Renal pelvis (tissue), 12 donors: ENCODE measurements at places on chromosomes 3 and 15.

GRCh38 chr3:108489776-108490175 is 20.6 kb downstream of the MYH15 start:
- DNase-seq = peak; percentile 55

- peak; percentile 56 for DNase-seq
Measured at GRCh38 chr3:101574388-101575112, 570 bp downstream of the PCNP start.

DNA sequence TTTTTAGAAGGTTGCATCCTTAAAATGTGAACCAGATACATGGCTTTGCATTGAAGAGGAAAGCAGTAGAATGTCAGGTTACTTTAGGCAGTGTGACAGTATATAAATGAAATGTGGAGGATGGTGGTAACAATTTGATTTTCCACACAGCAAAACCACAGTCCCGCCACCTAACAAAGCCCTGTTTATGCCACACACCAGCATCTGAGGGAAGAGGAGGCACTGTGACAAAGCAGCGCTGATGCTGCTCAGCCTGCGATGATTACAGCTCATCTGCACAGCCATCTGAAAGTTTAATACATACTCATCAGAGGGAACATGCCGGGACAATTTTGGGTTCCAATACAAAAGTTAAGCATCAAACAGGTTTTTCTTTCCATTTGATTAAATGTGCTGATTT is 8.9 kb downstream of the RNF7 start:
- no peak for DNase-seq

DNA sequence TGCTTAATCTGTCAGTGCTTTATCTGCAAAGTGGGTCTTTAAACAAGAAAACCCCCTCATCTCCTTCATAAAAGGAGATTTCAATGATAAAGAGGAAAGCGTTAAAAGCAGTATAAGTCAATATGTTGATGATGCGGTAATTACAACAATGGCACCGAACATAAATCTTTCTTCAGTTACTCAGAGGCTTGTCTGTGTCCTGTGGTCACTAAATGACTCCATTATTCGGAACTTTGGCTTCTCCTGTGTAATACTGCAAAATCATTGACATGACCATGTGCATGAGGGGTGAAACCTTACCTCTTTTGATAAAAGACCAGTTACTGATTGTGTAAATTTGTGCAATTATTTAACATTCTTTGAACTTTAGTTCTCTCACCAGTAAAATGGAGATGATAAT is 4.8 kb upstream of the USP3 start:
- DNase-seq = no peak

- no peak for DNase-seq
Measured at GRCh38 chr3:65230261-65231139, 542.7 kb upstream of the ADAMTS9 start.

DNA sequence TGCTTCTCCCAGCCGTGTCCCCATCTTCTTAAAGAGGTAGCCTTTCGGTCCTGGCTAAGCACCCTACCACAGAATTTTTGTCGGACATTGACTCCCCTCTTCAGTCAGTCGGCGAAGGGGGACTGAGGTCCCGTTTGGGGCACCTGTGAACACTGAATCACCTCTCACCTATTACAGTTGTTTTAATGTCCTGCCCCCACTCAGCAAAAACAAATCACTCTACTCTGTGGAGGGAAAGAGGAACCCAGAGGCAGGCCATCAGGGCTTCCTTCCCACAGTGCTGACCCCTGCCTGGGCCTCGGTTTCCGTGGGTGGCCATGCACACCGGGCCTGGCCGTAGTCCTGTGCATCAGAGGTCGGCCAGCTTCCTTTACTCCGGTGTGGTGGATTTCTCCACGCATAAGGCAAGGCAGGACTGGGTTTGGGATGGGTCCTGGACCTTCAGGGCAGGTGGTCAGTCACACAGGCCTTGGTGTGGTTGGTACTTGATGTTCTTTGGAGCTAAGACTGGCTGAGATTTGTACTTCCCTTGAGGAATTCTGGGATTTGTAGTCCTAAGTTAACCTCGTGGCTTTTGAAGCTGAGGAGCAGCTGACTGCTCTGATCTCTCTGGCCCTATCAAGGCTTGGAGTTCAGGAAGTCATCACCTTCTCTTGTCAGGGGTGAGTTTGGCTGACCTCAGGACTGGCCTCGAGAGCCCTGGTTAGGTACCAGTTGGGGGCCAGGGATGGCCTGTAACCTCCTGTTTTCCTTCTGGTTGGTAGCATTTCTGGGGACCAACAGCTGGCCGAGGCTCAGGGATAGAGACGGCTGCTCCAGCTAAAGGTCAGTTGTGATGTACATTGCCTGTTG is 627 bp upstream of the FAM131A start:
- no peak for DNase-seq

DNA sequence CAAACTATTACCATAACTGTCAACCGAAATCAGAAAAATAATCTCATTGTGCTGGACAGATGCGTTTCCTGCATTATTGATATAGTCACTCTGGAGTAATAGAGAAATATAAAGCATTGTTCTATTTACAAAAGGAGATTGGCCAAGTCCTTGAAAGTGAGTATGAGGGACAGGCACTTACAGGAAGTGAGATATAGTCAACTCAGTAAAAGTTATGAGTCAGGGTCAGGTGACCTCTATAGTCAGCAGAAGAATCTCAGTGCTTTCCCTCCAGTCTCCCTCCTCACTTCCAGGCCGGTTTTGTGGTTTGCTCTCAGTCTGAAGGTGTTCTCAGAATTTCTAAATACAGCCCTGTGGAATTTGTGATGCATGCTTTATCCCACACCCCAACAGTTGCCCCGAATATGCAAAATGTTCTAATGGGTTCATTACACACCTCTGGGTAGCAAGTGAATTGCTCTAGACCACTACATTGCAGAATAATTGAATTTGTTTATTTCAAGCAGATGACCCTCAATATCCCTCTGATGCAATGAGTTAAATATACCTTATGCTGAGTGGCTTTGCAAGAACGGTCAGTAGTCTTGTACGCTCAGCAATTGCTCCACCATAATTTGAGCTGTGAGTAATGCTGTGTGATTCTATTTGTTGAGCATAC is 787.7 kb downstream of the MCTP2 start:
- no peak for DNase-seq

- no peak for DNase-seq
Measured at GRCh38 chr3:113571360-113571759, 39.0 kb downstream of the SIDT1 start.

DNA sequence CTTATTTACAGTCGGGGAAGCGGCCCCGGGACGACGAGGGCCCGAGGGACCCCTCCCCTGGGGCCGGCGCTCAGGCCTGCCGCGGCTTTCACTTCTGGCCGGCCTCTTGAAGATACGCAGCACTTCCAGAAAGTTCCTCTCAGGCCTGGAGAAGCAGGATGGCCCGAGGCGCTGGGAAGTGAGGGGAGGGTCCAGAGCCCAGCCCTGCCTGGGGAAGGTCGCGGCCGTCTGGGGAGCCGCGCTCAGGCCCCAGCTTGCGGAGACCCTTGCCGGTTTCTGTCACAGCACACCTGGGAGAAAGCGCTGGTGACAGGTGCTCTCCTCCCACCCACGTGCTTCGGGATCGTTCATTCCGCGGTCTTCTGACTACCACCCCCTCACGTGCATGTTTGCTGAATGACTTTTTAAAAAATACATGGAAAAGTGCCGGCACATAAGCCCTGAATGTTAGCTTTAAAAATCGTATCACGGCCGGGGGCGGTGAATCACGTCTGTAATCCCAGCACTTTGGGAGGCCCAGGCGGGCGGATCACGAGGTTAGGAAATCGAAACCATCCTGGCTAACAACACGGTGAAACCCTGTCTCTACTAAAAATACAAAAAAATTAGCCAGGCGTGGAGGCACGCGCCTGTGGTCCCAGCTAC is 727 bp upstream of the TM2D3 start:
- DNase-seq = no peak

- DNase-seq = no peak
Measured at GRCh38 chr3:171965067-171965712, 74.2 kb upstream of the FNDC3B start.

- no peak for DNase-seq
Measured at GRCh38 chr15:82110144-82110543, 64.3 kb upstream of the MEX3B start.

DNA sequence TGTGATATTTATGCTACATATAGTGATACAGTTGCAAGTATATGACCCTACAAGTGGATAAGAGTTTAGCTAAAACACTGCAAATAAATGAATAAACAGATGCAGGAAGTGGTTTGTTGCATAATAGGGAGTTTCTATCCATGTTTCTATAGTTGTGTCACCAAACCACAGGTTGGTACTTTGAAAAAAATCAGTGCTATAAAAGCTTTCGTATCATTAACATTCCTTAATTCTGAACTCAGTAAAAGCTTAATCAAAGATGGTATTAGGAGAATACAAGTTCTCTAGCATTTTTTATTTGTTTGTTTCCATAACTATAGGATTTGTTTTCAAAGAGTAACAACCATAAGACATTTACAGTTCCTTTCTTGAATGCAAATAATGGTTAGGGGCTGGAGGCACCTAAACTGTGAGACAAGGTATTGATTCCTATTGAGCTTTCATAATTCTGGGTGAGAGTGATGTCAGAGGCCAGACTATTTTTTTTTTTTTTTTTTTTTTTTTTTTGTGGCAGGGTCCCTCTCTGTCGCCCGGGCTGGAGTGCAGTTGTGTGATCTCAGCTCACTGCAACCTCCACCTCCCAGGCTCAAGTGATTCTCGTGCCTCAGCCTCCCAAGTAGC is 29.6 kb downstream of the CPOX start:
- DNase-seq = no peak

DNA sequence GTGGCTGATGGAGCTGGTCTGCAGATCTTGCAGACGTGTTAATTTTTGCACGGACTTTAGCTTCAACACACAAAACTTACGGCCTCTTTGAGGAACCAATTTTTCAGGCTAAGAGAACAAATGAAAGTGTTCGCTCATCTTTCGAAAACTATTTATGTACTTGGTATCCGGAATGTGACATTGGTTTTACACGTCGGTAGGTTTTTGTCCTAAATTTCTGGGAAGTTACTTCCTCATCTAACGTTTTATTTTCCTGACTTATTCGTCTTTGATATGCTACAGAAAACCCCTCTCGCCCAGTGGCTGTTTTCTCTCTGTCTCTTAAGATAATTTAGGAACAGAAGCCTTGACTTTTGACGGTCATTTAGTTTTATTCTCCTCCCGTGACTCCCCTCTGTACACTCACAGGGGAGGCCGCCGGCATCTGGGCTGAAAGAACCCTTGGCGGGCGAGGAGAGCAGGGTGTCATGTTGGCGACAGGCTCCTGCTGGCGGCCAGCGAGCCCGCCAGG is 834 bp upstream of the GREM1 start:
- no peak for DNase-seq

DNA sequence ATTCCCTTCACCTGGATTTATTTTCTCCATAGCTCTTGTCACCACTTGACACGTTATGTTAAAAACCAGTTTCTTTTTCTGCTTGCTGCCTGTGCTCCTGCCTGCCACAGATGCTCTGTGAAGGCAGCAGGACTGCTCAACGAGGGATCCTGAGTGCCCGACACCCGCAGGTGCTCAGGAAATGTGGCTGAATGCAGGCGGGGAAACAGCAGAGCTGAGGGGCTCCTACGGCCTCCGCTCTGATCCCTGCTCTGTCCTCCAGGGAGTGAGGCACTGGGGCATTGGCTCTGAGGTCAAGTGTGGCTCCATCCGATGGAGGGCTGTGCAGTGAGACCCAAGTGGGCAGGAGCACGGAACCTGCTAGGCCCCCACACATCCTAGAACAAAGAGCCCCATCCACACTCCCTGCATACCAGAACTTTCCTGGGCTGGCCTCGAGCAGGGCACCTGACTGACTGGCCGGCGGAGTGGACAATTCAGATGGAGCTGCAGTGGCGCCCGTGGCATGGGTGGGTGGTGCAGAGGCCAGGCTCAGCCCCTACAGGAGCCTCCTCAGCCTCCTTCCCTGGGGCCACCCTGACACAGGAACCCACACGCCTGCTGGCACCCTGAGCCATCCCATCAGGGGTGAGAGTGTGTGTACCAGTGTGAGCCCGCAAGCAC is 27.9 kb downstream of the IQSEC1 start:
- DNase-seq = no peak

DNA sequence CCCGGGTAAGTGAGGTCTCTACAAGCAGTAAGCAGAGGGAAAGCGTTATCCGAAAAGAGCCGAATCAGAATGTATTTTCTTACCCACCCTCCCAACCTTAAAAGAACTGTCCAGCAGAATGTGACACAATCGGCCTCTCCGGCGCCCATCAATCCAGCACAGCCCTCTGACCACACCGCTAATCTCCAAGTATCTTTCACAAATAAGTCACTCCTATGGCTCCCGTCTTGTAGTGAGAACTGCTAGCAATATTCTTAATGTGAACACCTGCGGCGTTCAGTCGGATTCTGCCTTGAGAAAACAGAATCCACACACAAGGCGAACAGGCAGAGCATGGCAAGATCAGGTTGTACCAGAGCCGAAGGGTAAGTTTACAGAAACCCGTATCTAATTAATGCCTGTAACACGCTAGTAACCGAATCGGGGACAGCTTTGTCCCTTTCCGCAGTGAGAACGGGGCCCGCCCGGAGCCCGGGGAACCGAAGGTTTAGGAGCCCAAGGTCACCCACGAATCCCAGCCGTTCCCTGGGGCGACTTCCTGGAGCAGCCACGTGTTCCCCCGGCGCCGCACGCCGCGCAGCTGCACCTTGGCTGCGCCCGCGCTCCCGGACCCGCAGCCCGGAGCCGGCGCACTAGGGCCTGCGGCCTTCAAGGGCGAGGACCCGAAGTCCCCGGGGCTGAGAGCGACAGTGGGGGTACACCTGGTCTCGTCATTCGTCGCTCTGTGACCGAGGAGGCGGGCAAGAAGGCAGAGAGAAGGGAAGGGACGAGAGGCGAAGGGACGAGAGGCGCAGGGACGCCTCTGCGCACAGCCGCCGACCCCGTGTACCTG is 672 bp downstream of the TFRC start:
- peak; percentile 52 for DNase-seq

GRCh38 chr3:14758297-14758696 is 60.5 kb upstream of the FGD5 start:
- DNase-seq = no peak

DNA sequence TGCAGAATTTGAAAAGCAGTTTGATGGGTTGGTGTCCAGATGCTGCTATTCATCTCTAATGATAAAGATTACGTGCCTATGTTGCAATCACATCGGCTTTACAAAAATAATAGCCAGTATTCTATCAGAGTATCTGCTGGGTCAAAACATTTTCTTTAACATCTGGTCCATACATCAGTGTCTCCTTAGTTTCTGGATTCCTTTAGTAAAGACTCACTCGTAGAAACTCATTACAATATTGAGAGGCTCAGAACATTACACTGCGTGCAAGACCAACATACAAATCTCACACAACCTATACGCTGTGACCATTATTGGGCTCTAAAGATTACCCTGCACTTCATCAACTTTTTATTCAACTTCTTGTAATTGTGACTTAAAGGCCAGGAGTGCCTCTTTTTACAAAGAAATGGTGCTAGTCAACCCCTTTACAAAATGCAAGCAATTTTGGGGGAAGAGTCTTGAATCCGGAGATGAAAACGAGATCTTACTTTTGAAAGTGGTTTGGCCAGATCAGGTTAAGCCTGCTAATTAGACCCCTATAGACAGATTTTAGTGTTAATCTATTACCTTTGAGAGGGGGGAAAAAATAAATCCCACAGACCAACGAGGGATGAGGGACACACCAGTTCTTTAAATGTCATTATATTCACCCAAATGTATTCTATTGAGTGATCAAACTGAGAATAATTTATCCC is 2.9 kb downstream of the TRA2B start:
- no peak for DNase-seq

- no peak for DNase-seq
Measured at GRCh38 chr3:111852540-111852939, 6.5 kb upstream of the PHLDB2 start.
